Dermis microvascular lymphatic vessel endothelial cell (primary cell): ENCODE measurements at places on chromosomes 13 and 19. TPM values are rescaled to one million over a fixed set of nuclear protein-coding genes. Genes with fewer than 3 reads are reported as not detected.

The ACER1 gene
- total RNA-seq: not detected in 2 replicates

The IGFL2 gene
- total RNA-seq: not detected in 2 replicates

The OVOL3 gene
- not detected in 2 replicates for total RNA-seq

The ZBTB7A gene
- total RNA-seq: 7.2 and 14.2 TPM in 2 replicates

The ZNF880 gene
- 18.0 and 19.0 TPM in 2 replicates for total RNA-seq

The TRAPPC2B gene
- total RNA-seq: 8.0 and 11.1 TPM in 2 replicates

The KLK14 gene
- total RNA-seq: not detected in 2 replicates

The CALR3 gene
- total RNA-seq: not detected in 2 replicates

The NLRP9 gene
- total RNA-seq: not detected in 2 replicates

The RNF225 gene
- total RNA-seq: not detected in 2 replicates

The WBP4 gene
- total RNA-seq: 4.7 TPM in 2 replicates

DNA sequence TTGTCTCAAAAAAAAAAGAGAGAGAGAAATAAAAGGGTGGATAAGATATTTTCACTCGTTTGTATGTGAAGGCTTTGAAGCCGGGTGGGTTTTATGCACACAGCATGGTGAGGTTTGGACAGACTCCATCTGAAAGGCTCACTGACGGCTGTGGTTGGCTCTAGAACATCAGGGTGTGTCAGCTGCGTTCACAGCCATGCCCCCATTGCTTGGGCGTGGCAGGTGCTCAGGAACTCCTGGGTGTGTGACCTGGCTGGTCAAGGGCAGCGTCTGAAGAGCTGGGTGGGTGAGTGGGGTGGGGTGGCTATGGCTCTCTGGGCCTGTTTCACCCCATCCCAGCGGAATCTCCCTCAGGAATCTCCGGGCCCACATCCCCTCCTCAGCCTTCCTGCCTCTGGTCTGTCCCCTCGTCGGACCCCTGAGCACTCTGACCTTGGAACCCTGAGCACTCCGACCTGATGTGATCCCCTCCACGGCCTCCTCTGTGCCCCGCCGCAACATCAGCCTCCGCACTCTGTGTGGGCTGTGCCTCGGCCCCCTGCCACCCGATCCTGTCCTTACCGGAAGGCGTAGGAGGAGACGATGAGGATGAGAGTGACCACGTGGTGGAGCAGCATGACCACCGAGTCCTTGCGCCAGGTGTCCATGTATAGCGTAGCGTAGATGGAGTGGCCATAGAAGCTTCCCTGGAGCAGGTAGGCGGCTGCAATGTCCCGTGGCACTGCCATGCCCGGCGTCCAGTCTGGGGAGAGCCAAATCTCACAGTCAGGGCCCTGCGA, 12.2 kb downstream of the CERS1 start:
- DNase-seq: no peak

GRCh38 chr19:58284199-58284598, 5.4 kb downstream of the ZNF8 start:
- no peak for DNase-seq

DNA sequence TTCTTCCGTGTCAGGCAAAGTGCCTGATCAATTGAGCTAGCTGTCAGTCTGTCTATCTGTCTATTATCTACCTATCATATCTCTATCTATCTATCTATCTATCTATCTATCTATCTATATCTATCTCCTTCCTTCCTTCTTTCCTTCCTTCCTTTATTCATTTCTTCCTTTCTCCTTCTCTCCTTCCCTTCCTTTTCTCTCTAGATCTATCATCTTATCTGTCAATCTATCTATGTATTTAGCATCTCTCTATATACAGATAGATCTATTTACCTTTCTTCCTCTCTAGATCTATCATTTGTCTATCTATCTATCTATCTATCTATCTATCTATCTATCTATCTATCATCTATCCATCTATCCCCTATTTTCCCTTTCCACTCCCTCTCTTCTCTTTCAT, 5.9 kb upstream of the ZNF536 start:
- no peak for DNase-seq

DNA sequence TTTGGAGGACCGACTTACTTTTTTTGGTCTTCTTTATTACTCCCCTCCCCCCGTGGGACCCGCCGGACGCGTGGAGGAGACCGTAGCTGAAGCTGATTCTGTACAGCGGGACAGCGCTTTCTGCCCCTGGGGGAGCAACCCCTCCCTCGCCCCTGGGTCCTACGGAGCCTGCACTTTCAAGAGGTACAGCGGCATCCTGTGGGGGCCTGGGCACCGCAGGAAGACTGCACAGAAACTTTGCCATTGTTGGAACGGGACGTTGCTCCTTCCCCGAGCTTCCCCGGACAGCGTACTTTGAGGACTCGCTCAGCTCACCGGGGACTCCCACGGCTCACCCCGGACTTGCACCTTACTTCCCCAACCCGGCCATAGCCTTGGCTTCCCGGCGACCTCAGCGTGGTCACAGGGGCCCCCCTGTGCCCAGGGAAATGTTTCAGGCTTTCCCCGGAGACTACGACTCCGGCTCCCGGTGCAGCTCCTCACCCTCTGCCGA, 409 bp downstream of the FOSB start:
- DNase-seq: peak; percentile 39

DNA sequence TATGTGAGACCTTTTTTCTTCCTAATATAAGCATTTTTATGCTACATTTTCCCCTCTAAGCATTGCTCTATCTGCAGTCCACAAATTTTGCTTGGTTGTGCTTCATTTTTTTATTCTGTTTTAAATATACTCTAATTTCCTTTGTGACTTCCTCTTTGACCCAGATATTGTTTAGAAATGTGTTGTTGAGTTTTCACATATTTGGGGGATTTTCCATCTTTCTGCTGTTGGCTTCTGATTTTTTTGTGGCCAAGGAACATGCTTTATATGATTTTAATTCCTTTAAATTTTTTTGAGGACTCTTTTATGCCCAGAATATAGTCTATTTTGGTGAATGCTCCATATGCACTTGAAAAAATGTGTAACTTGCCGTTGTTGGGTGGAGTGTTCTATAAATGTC, 22.9 kb downstream of the UBAC2 start:
- DNase-seq: peak; percentile 15

DNA sequence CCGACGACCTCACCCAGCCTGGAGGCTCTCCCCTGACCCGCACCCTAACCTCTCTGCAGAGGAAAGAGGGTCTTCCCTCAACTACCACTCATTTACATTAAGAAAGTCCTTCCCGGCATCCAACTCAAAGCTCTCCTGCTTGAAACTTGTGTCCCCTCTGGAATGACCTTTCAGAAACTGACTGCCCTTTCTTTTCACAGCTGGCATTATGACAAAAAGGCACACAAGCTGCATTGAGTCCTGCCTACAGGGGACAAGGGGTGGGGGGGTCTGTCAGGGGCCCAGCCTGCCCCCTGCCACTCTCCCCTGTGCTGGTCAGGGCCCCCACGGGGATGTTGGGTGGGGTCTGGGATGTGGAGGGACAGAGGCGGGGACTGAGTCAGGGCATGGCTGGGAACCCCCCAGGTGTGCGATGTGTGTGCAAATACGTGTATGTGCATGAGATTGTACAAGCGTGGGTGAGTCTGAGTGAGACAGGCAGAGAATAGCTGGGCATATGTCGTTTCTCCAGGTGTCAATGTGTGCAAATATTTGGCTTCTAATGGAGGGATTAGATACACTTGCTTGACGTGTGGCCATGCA, 2.0 kb downstream of the COL5A3 start:
- DNase-seq: no peak

DNA sequence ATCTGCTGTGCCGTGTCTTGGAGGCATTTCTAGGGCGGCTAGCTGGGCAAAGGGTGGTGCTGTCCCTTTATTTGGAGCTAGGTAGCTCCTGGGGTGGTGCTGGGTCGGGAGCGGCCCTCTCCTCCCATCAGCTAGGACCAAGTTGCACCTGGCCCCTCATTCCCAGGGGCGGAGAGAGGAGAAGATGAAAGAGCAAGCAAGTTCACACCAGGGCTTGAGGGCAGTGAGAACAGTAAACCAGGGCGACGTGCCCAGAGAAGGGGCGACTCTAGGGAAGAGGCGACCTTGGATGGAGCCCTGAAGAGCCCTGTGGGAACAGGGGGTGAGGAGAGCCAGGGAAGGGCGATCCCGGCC, 17.0 kb upstream of the KCNN1 start:
- no peak for DNase-seq

DNA sequence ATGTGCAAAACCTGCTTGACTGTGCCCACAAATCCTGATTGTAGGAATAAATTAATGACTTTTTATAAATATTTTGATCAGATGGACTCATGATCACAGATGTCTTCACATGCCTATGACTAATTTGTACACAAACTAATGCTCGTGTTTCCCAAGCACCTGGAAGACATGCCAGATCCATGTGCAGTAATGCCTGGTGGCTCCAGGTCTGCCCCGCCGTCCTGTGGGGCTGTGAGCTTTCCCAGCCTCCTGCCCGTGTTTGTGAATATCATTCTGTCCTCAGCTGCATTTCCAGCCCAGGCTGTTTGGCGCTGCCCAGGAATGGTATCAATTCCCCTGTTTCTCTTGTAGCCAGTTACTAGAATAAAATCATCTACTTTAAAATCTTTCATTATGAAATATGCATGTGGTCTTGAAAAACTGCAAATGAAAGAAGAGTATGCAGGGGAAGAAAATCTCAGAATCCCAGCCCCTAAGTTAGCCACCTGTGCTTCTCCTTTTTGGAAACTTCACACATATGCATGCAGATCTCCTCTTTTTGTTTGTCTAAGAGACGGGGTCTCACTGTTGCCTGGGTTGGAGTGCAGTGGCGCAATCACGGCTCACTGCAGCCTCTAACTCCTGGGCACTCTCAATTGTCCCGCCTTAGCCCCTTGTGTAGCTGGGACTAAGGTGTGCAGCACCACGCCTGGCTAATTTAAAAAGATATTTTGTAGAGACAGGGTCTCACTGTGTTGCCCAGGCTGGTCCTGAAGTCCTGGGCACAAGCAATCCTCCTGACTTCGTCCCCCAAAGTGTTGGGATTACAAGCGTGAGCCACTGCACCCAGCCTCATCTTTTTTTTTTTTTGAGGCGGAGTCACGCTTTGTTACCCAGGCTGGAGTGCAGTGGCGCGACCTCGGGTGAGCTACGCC, 6.2 kb downstream of the RPL28 start:
- DNase-seq: no peak

- no peak for DNase-seq
These were observed 32.8 kb upstream of the NDUFS7 start for GRCh38 chr19:1350867-1351266.

- no peak for DNase-seq
These were observed 141.6 kb downstream of the KDM4B start for GRCh38 chr19:5110546-5110945.

DNA sequence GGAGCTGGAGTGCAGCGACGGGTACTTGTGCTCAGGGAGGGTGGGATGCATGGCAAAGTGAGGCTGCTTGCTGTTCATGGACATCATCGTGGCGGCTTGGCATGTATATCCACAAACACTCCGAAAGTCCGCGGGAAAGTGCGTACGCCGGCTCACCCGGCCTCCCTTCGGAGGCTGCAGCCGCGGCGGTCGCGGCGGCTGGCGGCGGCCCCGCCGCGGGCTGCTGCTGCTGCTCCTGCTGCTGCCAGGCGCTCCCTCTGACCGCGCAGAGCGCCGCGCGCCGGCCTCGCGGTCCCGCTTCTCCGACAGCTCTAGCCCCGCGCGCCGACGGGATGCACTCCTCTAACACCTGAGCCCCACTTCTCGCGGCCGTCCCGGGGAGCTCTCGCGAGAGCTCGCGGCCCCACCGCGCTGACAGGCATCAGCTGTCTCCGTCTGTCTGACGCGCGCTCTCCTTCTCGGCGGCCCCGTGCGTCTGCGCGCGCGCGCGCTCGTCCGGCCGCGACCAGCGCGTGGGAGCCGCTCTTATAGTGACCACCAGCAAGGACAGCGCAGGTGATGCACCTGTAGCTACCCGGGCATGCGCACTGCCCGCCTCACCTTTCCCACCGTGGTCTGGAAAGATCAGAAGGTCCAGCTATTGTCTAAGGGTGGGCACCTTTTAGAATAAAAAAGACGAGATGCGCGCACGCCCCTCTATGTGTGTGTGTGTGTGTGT, at the start of gene POU4F1:
POU4F1 (minus strand) TSS at position 313 of the 718 bp plus-strand sequence; CDS start at position 87, 226 bp downstream.
- peak; percentile 28 for DNase-seq

- DNase-seq: no peak
These were observed 75.4 kb upstream of the TRPC4 start for GRCh38 chr13:37944869-37945442.

GRCh38 chr13:60369242-60369641, 27.8 kb upstream of the TDRD3 start:
- no peak for DNase-seq
